ENCODE measurements at places on chromosomes 3 and 15.

- no peak for DNase-seq
These were observed 27.7 kb downstream of the TSPAN3 start for GRCh38 chr15:77042955-77043920.

GRCh38 chr3:124248471-124249028, 256.6 kb upstream of the ROPN1 start:
- DNase-seq, result no peak

DNA sequence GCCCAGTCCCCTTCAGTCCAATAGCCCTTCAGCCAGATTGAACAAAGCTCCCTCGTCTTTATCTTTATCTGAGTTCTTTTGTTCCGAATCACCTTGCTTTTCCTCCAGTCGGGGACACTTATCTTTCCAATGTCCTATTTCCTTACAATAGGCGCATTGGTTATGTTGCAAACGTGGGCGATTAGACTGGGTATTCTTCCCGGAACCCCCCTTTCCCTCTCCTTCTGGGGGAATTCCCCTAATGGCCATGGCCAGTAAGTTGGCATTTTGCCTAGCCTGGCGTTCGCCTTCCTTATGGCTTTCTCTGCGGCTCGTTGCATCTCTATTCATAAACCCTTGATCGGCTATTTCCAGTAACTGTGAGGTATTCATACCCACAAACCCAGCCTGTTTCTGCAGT, 82.2 kb upstream of the VEPH1 start:
- DNase-seq, result no peak

DNA sequence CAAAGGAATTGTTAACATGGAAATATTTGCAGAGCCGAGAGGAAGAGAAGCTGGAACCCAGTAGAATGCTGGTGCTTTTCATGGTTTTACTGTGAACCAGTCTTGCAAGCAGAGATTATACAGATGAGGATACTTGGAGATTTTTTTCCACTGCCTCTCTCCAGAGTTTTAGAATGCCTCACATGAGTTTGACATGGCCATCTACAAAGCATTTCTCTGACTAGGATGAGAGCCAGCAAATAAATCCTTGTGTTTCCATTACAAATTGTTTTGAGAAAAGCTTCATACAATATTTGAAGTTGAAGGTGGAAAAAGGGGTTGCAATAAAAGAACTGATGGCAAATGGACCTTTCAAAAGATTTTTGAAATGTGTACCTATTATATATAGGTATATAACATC, 45.0 kb upstream of the GAP43 start:
- no peak for DNase-seq

- DNase-seq, result no peak
These were observed 107.8 kb downstream of the LRRN1 start for GRCh38 chr3:3907023-3907422.

Data from T-helper 22 cell (primary cell).